NCI-H187 (cell line): ENCODE measurements at places on chromosomes 2 and 18.

DNA sequence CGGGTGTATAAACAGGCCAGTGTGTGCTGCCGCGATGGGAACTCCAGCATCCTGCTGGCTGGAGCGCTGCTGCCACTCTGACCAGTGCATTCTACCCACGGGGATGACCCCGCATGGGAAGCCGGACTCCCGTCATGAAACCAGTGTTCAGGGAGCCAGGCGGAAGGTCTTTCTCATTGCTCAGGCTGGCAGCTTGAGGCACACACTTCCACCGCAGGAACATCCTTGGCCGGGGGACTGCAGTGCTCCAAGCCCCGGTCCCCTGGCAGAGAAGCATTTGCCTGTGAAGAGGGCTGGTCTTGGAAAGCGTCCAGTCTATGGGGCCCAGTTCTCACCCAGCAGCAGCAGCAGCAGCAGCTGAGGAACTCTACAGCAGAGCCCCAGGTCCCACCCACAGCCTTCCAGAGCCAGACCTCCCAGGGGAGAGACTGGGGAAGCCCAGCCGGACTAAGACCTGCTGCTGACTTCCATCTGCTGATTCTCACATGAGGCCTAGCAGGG is 235.9 kb downstream of the KLHL29 start:
- DNase-seq: no peak

GRCh38 chr2:1051075-1051474 is 100.4 kb downstream of the SNTG2 start:
- no peak for DNase-seq

GRCh38 chr2:136118819-136119716 is 1.1 kb upstream of the CXCR4 start:
- DNase-seq: no peak

DNA sequence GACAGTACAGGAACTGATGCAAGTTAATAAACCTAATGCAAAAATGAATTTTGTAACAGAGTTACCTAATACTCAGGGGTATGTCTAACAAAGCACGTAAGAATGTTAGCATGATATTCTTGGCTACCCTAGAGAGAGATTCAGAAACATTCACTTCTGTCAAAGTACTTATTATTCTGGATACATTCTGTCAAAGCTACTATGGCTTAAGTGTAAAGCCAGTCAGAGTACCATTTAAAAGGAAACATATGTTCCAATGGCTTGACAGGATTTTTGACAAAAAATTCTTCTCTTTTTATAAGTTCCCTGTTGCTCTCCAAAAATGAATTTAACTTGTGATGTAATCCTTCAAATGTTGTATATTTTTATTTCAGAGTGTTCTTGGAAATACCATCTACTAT is 85.5 kb downstream of the PIGN start:
- DNase-seq: no peak

DNA sequence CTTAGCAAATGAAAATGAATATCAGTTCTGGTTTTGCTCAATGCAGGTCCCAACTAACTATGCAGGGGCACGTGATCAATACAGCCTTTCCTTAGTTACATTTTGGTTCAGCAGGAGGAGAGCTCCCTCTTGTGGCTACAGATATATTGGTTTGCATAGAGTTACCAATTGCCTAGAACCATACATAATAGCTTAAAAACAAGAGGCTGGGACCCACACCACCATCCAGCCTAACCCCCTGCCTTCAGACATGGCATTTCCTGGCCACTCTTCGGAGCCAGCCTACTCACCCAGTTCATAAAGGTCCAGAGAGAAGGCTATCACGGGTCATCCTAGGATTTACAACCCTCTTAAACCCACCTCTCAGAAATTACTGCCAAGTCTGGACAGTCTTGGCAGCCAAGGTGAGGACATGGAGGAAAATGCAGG is 10.5 kb downstream of the CCDC93 start:
- DNase-seq: no peak

DNA sequence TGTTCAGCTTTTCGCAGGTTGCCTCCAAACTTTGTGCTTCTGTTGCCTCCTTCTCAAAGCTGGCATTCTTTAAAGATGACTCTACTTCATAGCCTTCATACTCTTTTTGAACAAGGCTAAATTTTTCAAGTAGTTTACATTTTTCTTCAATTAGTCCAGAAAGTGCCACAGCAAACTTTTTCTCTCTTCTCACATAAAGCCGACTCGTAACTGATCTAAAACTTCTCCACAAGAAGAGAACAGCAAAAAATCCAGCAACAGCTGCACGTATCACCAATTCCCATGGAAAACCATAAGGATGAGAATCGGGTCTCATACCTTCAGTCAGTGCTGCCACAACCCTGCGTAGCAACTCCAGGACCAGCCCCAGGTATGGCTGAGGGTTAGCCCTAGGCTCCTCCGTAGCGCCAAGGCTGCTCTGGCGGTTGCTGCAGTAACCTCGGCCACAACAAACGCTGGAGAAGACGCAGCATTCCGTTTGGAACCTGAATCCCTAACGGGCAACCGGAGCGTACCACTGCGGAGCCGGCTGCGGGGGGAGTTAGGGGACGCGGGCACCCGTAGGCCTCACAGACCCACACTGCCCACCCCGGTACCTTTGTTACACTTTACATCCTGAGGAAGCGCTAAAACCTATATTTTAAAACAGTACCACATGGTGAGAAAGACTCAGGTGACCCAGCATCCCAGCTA is at the start of gene CTAGE1:
CTAGE1 (minus strand) TSS at position 420 of the 693 bp plus-strand sequence; CDS start at position 316, 104 bp downstream.
- DNase-seq: no peak

DNA sequence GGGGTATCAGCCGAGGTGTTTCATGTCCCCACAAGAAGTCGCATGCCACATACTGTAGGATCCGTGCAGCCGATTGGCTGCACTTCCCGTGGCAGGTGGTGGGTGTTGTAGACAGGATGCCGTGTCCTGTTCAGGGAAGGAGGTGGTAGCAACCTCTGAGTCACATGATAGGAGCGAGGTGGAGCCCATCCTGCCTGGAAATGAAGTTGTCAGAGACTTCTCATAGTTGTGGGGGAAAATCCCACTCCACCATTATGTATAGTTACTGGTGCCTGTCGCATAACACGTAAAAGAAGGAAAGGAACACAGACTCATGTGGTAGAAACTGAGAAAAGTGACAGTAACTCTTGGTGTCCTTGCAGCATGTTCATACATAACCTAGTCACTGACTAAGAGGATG is 91.4 kb upstream of the IL1R2 start:
- DNase-seq: no peak

GRCh38 chr18:14937271-14937670 is 189.3 kb downstream of the ANKRD30B start:
- no peak for DNase-seq

- DNase-seq: peak; percentile 1
Measured at GRCh38 chr2:74587664-74588277, 33.3 kb downstream of the DOK1 start.

- DNase-seq: no peak
Measured at GRCh38 chr18:13179566-13180113, 38.9 kb upstream of the LDLRAD4 start.

DNA sequence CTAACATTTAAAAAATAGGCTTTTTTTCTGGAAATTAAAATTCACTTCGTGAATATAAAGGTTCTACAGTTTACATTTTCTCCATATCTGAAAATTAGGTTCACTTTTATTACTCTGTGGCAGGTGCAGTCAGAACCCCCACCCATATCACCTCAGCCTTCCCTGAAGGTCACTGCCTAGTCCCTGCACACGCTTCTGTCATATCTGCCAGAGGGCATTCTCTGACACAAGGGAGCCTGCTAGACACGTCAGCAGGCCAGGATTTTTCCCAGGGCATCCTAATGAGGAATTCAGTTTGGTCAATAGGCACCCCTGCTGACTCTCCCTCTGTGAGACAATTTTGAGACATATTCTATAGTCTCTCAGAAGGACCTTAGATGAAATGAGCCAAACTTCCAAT is 475.7 kb upstream of the PKDCC start:
- no peak for DNase-seq

- DNase-seq: peak; percentile 20
Measured at GRCh38 chr2:25912851-25913695, 34.8 kb upstream of the ASXL2 start.

DNA sequence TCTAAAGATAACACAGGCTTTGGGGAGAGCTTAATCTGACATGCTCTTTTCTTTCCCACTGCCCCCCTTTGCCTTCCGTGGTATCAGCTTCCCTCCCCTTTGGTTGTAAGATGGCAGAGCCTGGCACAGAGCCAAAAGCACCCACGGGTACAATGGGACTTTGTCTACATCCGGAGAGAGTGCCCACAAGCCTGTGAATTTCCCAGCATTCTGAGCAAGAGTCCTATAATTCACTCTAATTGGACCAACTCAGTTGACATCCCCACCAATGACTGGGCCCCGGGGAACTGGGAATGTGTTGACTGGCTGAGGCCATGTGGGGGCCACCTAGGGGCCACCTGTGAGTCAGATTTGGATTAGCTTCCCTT is 20.1 kb upstream of the C2orf72 start:
- DNase-seq: no peak

DNA sequence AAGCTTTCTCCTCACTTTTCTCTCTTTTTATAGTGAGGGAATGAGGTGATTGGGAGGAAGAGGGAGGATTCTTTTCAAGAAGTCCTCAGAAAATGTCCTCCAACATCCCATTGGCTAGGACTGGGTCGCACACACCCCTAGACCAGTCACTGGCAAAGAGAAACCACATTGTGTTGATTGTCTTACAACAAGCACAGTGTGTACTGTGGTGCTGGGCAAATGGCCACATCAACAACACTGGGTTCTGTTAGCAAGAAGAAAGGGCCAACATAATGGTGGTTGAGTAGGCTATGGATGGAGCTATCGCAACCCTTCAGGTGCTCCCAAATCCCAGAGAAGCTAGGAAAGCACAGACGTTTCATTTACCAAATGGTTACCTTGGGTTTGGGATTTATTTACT is 18.7 kb upstream of the PTPN4 start:
- DNase-seq: no peak

DNA sequence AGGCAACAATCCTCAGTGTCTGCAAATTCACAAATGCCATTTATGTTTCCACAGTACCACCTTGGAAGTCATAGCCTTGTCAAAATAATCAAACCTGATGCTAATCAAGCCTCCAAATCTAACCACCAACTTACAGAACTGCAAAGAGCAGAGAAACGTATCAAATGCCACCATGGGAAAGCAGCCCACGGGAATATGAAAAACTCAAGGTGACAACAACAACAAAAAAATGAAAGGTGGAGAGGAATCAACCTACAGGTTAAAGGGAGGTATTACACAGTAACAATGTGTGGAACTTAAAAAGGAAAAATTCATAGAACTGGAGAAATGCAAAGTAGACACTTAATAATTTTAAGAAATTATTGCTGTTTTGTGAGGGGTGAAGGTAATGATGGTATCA is 46.7 kb downstream of the CD226 start:
- no peak for DNase-seq

- DNase-seq: no peak
Measured at GRCh38 chr2:143808166-143808565, 678.9 kb downstream of the ARHGAP15 start.

DNA sequence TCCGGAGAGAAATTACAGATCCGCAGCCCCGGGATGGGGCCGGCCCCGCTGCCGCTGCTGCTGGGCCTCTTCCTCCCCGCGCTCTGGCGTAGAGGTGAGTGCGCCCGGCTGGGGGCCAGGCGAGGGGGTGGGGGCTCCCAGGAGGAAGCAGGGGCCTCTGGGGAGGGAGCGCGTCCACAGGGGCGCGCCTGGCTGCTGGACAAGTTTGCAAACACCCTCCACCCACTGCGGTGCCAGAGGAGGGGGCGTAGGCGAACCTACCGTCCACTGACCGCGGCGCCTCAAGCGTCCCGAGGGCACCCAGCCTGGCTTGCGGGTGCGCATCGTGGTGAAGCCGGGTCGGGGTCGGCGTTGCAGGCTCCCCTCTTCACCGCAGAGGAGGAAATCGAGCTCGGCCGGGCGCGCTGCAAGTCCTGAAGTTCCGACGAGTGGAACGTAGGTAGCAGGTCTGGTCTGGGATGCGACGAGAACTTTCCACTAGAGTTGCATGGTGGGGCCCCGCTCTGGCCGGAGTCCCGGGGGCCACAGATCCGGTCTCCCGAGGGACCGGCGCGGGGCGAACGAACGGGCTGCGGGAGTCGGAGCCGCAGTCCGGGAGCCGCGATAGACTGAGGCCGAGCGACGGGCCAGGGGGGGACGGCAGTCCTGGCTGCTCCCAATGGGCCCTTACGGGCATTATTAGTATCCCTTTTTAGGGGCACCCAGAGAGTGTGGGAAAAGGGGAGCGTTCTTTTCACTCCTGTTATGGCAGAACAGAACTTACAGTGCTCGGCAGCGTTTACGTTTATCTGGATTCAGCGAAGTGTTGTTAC is 502 bp downstream of the MERTK start:
- DNase-seq: no peak

DNA sequence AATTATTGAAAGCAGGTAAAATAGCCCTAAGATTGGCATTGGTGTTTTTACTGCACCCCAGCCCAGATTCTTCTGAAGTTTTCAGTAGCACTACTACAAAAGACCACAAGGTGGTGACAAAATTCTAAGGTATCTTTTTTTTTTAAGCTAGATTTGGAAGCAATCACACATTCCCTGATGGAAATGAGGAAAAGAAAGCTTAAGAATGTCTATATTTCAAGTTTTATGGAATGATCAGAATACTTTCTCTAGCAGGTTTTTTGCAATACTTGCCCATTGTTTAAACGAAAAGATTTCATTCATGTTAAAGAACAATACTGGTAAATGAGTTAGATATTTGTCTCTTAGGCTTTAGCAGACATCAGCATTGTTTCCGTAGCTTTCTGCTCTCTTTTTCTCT is 32.1 kb upstream of the ZNF638 start:
- no peak for DNase-seq

DNA sequence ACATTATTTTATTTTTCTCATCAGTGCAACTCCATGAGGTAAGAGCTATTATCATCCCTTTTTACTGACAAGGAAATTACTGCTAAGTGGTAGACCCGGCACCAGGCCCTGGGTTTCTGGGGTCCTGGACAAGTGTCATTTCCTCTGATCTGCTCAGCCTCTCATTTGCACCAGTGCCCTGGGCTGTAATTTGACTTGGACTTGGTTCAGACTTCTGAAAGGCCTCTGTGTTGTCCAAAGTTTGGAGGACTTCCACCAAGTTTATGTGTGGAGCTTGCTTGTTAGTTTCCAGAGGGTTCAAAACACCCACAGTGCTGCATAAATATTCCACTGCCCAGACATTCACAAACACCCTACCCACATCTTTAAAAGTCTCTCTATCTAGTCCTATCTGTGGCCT is 44.0 kb upstream of the PPP1CB start:
- DNase-seq: no peak

DNA sequence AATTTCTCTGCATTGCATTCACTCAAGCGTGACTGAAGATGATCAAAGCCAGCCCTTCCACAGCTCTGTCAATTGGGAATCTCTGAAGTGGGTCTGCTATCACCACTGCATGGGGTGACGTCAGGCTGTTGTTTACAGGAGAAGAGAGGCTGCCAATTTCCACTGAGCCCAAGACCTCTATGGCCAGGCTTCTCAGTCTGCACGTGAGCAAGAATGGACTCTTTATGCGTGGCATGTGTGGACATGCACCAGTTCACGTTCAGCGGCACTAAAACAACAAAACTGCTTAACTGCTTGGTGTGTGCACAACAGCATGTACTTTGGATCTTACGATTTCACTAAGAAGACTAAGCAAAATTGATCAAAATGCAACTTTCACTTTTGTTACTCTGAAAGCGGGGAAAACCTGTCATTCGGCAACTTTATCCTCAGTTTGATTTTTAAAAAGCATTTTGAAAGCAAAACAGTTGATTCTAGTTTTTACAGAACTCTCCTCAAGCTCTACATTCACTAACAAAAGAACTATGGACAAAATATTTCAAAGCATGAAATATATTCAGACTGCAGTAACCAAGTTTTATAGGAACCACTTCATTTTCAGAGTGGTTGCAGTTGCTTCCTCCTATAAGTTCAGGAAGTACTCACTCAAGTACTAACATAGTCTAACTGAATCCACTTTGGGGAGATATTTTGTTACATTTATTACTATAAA is 77.0 kb upstream of the SERTAD2 start:
- peak; percentile 80 for DNase-seq

GRCh38 chr18:58569490-58569911 is 59.4 kb downstream of the ALPK2 start:
- no peak for DNase-seq
